Tibial artery (tissue), 4 donors: ENCODE measurements at places on chromosomes 4 and X.

GRCh38 chrX:38930474-38930873 lies 129.2 kb downstream of the MID1IP1 start:
- DNase-seq: no peak

DNA sequence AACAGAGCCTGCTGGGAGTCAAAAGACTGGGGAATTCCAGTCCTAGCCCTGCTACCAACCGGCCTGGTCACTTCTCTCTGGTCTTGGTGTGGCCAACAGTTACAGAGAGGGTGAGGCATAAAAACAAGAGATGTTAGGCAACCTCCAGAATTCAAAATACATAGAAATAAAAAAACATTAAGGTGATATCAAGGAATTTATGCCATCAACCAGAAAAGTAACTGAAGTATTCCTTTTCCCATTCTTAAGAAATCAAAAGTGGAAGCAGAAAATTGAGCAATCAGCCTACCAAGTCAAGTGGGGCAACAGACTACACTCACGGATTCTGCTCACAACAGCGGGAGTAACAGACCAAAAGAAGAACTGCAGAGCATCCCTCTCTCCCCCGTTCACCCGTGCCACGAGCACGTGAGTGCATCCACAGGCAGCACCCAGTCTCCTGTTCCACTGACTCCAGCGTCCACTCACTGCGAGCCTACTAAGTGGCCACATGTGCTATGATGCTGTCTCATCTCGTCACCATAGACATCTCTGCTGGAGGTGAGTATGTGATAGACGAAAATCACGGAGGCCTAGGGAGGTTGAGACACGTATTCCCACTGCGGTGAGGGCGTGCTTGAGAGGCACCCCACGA lies 29.3 kb downstream of the AFAP1 start:
- DNase-seq: peak; percentile 37

DNA sequence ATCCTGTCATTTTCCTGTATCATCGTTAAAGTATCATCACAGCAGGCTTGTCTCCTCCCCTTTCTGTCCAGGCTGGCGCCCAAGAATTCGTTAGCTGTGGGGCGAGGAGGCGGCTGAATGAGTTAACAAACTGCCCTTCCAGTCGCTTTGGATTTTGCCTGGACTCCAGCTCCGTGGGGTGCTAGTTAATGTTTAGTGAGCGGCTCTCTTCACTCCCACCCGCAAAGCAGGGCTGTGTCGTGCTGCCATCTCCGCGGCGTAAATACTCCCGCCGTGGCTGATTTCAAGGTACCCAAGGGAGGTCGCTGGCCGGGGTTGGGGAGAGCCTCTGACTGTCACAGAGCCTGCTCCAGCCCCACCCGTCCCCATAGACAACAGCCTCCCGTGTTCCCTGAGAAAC lies 44.9 kb upstream of the SPRY1 start:
- no peak for DNase-seq

- DNase-seq: no peak
These were observed 71.3 kb downstream of the POU4F2 start for GRCh38 chr4:146709956-146710355.

DNA sequence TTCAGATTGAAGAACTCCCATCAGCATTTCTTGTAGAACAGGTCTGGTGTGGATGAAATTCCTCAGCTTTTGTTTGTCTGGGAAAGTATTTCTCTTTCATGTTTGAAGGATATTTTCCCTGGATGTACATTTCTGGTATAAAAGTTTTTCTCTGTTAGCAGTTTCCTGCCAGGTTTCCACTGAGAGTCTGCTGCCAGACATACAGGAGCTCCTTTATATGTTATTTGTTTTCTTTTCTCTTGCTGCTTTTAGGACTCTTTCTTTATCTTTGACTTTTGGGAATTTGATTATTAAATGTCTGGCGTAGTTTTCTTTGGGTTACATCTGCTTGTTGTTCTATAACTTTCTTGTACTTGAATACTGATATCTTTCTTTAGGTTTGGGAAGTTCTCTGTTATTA lies 486.5 kb downstream of the ARAP2 start:
- DNase-seq: no peak

DNA sequence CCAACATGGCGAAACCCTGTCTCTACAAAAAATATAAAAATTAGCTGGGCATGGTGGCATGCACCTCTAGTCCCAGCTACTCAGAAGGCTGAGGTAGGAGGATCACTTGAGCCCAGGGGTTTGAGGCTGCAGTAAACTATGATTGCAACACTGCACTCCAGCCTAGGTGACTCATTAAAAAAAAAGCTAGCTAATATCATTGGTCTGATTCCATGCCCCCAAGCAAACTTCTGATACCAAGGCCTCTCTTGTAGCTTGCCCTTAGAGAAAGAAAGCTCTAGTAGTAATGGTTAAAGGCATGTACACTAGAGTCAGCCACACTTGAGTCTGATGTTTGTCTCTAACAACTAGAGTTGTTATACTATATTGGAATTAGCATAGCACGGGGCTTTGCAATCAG lies 32.6 kb upstream of the PHF8 start:
- DNase-seq: no peak

DNA sequence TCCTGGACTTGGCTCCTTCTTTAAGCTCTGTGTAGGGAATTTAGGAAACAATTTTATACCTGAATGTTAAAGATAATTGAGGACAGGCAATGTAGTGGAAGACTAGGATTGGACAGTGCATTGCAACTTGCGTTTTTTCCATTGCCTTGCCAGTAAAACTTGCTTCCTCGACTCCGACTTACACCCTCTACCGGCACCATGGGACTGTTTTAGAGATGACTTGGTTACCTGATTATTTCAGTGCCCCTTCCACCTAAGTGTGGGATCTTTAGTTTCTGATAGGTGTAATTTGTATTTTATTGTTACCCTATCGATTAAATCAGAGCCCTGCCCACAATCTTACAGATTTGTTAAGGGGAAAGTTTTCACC lies 1.2 kb downstream of the PRPS1 start:
- no peak for DNase-seq

DNA sequence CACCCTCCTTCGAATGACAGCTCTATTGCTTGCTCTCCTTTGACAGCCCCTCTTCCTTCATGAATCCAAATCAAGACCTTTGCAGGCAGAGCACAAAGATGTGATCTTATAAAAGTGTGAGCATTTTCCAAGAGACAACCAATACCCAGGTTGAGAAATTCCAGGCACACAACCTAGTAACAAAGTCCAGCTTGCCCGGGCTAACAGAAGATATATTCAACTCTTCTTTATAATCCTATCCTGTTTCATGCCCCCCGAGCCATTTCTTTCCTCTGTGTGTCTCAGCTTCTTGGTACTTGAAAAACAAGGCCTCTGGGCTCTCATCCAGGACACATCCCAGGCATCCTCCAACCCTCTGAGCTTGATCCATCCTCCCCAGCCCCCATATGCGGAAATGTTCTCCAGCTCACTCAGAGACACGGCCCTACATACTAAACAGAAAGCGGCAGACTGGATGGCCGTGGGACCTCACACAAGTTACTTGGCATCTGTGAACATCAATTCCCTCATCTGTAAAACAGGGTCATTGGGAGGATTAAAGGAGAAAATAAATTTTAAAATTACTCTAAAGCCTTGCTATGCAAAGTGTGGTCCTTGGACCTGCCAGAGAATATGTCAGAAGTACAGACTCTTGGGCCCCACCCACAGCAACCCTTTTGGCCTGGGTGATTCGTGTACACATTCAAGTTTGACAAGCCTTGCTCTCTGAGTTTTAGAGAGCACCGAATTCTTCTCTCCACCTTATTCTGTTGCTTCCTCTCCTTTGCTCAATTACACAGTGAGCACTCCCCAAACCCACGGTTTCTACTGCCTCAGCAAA lies 627.0 kb downstream of the BCOR start:
- DNase-seq: peak; percentile 26

DNA sequence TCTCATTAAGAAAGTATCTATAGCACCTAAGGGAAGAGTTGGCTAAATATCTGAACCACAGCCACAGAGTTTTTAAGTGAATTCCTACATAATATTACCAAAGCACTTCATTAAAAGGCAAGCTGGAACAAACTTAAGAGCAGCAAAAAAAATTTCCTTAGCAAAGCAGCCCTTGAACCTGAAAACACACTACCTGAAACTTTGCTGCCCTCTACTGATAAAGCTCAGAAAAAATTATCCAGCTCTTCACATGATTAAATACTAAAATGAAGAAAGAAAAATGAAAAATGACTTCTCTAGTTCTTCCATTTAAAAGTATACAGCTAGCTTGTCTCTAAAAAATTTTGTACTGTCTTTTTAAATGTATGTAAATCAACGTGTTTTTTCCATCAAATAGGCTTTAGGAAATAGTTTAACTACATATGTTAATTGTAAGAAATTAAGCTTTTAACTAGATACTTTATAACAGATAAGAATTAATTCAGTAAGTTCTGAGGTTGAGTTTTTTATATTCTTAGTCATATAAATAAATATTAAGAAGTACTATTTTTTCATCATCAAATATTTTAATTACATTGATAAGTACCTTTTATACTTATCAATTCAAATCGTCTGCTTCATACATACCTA lies 156.1 kb downstream of the STPG2 start:
- no peak for DNase-seq

GRCh38 chr4:152394791-152395190 lies 141.1 kb downstream of the FBXW7 start:
- no peak for DNase-seq

GRCh38 chr4:153483432-153484418 lies 17.6 kb downstream of the TMEM131L start:
- DNase-seq: no peak

DNA sequence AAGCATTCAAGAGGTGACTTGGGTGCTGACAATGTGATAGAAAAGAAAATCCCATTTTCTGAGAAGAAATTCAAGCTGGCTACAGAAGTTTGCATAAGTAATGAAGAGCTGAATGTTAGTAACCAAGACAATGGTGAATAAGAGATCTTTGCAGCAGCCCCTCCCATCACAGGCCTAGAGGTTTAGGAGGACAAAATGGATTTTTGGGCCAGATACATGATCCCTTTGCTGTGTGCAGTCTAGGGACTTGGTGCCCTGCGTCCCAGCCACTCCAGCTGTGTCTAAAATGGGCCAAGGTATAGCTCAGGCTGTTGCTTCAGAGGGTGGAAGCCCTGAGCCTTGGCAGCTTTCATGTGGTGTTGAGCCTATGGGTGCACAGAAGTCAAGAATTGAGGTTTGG lies 107.0 kb upstream of the EPHA5 start:
- DNase-seq: no peak

DNA sequence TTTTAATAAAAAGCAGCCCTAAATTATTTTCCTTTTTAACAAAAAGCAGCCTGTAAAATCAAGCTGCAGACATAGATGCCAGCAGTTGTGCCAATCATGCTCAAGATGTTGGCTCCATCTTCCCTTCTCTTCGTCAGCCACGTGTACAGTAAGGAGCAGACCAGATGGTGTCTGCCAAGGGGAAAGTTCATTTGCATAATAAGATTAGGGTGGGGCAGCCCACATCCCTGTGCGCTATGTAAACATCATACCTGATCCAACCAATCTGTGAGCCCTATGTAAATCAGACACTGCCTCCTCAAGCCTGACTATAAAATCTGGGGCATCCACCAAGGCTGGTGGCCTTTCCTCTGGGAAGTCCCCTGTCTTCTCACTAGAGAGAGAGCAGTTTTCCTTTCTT lies 23.1 kb upstream of the C1GALT1C1 start:
- no peak for DNase-seq

GRCh38 chr4:110621839-110622751 lies 782 bp downstream of the PITX2 start:
- no peak for DNase-seq

DNA sequence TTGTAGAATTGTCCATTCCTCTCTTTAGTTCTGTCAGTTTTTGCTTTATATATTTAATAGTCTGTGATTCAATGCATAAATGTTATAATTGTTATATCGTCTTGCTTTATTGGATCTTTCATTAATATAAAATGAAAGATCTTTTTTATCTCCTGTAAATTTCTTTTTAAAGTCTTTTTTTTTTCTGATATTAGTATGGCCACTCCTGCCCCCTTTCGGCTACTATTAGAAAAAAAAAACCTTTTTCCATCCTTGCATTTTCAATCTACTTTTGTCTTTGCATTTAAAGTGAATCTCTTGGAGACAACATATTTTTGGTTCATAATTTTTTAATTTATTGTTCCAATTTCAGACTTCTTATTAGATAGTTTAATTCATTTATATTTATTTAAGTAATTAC lies 677.4 kb upstream of the NDST4 start:
- no peak for DNase-seq

DNA sequence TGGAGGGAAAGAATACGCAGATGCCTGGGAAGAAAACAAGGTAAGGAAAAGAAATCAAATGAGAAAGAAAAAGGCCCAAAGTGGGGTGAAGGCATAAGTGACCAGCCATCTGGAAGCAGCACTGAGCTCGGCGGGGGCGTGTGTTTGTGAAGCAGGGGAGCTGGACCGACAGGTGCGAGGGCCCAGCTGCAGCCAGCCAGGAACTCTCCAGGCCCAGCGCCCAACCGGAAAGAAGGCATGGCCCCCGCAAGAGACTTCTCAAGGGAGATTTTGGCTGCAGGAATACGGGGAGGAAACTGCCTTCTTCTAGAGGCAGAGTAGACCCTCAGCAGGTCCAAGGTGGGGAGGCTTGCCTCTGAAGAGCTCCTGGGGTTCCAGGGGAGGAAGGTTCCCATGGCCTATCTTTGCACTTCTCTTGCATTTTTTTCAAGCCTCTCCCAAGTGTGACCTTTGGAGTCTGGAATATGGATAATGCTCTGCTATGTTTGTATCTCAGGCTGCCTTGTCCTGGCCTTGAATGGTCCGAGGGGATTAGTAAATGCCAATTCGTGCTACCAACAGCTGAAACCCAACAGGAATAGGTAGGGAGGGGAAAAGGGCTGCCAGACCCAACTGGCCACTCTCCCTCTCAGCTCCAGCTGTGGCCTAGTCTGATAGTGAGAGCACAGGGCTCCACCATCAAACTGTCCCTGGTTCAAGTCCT lies 10.8 kb upstream of the CITED1 start:
- no peak for DNase-seq

DNA sequence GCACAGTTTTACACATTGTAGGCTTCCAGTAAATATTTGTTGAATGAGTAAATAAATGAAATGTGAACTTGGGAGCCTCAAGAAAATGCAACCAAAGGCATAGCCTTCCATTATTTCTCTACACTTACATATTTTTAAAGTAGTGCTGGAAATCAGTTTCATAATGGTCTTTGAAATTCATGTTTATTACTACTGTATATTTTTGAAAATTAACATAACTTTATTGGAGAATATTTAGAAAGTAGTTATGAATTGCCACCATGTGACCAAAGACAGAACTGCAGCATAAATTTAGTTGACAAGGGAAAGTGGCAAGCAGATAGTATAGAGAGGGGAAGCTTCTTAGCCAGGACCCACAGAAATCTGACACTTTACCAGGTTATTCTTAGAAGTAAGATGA lies 6.4 kb downstream of the TCEAL8 start:
- DNase-seq: no peak
